ENCODE measurements at places on chromosomes 4 and X.
A peak's percentile ranks its signal among the peaks of the same experiment; 100 is the strongest.

- no peak for DNase-seq
Observed at GRCh38 chr4:164301430-164301829, 452.5 kb upstream of the SMIM31 start.

DNA sequence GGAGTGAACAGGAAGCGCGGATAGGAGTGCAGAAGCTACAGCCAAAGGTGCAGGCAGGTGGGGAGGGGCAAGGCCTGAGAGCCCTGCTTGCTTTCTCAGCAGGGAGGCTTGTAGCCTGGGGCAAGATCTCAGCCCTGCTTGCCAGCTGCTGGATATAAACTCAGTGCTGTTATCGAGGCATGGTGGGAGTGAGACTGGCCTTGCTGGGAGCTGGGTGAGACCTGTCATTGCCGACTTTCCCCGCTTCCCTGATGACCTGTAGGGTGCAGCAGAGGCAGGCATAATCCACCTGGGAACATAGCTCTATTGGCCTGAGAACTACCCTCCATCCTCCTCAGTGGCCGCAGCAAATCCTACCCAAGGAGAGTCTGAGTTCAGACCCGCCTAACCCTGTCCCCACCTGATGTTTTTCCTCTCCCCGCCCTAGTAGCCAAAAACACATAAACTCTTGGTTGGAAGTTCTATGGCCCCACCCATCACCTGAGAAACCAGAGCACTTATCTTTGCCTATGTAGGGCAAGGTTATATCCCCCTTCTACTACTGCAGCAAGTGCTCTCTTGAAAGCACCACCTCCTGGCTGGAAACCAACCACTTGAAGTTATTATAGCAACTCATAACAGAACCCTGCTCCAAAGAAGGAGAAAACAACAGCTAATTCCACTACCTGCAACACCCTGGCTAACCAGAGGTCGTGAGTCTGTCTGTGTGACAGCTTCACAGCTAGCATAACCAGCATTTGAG lies 80.7 kb downstream of the FHIP1A start:
- DNase-seq, result no peak

DNA sequence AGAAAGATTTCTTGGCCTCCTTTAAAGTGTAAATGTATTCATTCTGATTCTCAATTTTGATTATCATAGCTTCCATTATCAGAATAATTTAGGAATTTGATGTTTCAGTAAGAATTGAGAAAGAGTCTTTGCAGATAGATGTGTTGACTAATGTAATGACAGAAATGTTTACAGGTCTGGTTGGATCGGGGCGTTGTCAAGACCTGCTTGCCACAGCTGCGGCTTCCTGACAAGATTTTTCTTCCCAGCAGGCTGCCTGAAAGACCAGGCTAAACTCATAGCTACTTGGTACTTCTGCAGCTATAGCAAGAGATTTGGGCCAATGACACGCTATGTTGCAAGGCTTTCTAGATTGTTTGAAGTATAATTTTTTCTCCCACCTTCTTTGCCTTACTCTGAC lies 91.5 kb upstream of the ANKRD50 start:
- no peak for DNase-seq

GRCh38 chr4:3202836-3203820 lies 45.8 kb upstream of the MSANTD1 start:
- DNase-seq, result no peak

DNA sequence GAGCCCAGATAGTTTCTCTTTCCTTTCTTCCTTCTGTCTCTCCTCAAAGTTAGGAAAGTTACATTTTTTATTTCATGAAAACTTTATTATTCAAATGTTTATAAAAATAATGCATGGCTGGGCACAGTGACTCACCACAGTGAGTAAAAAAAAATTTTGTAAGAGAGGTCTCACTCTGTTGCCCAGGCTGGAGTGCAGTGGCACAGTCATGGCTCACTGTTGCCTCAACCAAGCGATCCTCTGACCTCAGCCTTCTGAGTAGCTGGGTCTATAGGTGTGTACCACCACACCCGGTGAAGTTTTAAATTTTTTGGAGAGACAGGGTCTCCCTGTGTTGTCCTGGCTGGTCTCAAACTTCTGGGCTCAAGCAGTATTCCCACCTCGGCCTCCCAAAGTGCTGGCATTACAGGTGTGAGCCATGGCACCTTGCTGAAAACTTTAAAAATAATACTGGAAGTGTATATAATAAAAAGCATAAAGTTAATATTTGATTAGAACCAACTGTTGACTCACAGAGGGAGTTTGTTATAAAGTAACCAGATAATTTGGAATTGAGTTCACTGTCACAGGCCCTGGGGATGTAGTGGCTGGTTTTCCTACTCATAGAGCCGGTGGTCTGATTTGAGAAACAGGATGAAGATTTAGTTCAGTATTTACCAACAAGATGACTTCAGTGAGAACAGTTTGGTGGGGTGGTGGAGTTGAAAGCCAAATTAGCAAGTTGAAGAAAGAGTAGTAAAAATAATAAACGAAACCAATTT lies 18.0 kb downstream of the CMC4 start:
- DNase-seq, result no peak

GRCh38 chr4:171954650-171955049 lies 141.4 kb downstream of the GALNTL6 start:
- DNase-seq, result no peak

DNA sequence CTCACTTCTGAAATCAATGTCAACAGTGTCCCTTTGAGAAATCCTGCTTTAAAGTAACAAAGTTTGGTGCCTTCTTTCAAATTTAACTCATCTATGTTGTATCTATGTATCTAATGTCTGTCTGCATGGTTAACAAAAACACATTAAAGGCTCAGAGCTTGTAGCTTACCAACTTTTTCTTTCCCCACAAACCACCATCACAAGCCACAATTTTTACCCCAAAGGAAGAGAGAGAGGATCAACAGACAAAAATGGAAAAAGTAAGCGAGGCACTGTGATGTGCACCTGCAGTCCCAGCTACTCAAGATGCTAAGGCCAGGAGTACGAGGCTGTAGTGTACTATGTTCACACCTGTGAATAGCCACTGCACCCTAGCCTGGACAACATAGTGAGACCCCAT lies 17.2 kb downstream of the ATRX start:
- no peak for DNase-seq

GRCh38 chr4:7803992-7804755 lies 135.5 kb downstream of the AFAP1 start:
- DNase-seq, result peak; percentile 28

- DNase-seq, result no peak
Observed at GRCh38 chr4:103895876-103896465, 176.2 kb upstream of the TACR3 start.

GRCh38 chr4:17616283-17616682 lies 1.8 kb downstream of the MED28 start:
- no peak for DNase-seq

- no peak for DNase-seq
Observed at GRCh38 chrX:66676413-66676812, 37.5 kb upstream of the EDA2R start.

- DNase-seq, result no peak
Observed at GRCh38 chrX:130893356-130894085, 9.5 kb downstream of the ENOX2 start.

DNA sequence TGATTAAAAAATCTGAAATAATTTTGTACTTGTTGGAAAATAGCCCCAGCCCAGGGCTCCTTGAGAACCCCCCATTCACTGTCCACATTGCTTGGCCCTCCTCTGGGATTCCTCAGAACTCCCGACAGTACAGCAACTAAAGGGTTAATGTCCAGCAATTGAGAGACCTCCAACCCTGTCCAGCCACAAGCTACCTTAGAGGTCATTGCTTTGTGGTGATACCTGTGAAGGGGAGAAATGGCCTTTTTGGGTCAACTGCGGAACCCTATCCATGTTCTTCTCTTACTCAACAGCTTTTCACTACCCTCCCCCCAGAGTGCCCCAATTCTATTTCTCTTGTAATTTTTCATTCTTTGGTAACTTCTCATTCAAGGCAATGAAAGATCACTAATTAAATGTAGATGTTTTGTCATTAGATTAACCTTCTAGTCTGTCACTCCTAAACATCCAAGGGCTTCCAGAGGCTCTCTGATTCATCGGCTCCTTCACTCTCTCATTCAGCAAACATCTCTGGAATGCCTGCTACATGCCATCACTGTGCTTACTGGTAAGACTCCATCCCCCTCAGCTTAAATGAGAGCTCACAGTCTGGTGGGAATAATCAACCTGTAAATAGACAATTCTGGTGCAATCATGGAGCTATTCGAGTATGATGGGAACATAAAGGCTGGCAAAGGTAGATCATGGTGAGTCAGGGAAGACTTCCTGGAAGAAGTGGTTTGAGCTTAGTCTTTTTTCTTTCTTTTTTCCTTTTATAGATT lies 241.4 kb upstream of the PGRMC2 start:
- no peak for DNase-seq

GRCh38 chrX:105375816-105376215 lies 155.3 kb upstream of the TEX13A start:
- DNase-seq, result no peak

DNA sequence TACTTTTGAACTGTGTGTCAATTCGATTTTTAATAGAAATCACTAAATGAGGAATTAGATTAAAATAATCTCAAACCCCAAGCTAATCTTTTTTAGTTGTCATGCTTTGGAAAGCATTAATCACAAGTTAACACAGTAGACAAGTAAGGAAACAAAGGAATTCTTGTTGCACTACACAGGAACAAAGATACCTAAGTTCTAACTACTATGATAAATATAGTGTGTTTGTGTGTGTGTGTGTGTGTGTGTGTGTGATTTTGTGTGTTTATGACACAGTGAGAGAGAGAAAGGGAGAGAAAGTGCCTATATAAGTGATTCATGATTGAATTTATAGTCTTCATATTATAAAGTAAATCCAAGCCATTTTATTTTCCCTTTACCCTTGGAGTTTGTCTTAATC lies 931.4 kb downstream of the PCDH7 start:
- no peak for DNase-seq

DNA sequence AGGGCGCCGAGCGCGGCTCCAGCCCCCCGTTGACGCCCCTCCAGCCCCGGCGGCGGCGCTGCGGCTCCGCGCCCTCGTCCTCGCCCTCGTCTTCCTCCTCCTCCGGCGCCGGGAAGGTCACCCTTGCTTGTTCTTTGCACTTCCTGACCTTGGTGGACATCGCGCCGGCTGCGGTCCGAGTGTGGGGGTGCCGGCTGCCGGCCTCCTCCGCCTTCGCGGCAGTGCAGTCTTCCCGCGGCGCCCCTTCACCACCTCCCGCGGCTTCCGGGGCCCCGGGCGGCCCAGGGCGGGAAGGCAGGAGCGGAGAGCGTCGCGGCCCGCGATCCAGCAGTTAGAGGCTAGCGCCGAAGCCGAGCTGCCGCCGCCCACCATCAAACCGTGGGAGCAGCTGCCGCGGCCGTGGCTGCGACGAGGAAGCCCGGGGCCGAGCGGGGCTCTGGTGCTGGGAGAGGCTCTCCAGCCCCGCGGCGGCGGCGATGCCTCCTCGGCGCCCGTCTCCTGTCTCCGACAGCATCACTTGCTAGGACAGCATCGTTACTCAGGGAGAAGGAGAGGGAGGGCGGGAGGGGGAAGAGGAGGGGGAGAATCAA lies at the start of gene TRPC3:
TRPC3 (minus strand) TSS at position 540 of the 590 bp plus-strand sequence; CDS start at position 160, 380 bp downstream.
- DNase-seq, result no peak

DNA sequence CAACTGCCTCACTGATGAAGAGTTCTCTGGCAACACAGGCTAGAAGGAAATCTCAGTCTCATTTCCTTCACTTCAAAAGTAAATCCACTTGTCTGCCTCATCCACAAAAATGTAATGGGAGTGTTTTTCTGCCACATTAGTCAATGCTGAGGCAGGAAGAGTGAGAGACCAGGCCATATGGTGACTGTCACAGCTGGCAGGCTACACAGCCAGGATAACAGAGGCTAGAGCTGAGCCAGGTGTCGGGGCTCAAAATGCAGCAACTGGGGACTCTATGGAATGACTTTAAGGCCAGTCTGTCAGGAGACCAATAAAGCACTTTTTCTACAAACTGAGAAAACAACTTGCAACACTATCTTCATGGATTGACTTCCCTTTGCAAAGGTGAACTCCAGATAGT lies 204.2 kb downstream of the GPC3 start:
- no peak for DNase-seq

- no peak for DNase-seq
Observed at GRCh38 chr4:103415801-103416200, 217.7 kb upstream of the CENPE start.

DNA sequence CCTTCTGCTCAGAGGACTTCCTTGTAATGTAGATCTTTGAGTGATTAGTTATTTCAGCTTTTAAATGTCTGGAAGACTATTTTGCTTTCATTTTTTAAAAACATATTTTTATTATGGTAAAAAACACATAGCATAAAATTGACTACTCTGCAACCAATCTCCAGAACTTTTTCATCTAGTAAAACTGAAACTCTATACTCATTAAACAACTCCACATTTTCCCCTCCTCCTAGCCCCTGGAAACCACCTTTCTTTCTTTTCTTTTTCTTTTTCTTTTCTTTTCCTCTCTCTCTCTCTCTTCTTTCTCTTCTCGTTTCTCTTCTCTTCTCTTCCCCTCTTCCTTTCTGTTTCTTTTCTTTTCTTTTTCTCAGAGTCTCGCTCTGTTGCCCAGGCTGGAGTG lies 230.6 kb downstream of the DLG3 start:
- DNase-seq, result no peak

GRCh38 chr4:9812501-9813340 lies 31.3 kb downstream of the DRD5 start:
- DNase-seq, result no peak

- no peak for DNase-seq
Observed at GRCh38 chr4:20391198-20391597, 139.5 kb downstream of the SLIT2 start.

GRCh38 chr4:173436149-173436579 lies 37.2 kb upstream of the SCRG1 start:
- peak; percentile 1 for DNase-seq

DNA sequence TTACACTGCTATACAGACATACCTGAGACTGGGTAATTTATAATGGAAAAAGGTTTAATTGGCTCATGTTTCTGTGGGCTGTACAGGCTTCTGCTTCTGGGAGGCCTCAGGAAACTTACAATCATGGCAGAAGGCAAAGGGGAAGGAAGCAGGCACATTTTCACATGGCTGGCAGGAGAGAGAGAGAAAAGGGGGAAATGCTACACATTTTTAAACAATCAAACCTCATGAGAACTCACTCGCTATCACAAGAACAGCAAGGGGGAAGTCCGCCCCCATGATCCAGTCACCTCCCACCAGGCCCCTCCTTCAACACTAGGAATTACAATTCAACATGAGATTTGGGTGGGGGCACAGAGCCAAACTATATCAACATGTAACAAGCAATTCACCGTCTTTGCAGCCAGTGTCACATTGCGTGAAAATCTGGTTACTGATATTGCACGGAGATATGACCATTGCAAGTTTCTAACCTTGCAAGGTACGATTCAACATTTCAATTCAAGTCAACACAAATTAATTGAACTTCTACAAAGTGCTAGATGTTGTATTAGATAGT lies 61.7 kb upstream of the RELL1 start:
- no peak for DNase-seq

Data from GOT3 (cell line).